ENCODE measurements at places on chromosomes 1 and 21.

GRCh38 chr1:170388489-170388888, 143.5 kb upstream of the GORAB start:
- DNase-seq, result no peak

DNA sequence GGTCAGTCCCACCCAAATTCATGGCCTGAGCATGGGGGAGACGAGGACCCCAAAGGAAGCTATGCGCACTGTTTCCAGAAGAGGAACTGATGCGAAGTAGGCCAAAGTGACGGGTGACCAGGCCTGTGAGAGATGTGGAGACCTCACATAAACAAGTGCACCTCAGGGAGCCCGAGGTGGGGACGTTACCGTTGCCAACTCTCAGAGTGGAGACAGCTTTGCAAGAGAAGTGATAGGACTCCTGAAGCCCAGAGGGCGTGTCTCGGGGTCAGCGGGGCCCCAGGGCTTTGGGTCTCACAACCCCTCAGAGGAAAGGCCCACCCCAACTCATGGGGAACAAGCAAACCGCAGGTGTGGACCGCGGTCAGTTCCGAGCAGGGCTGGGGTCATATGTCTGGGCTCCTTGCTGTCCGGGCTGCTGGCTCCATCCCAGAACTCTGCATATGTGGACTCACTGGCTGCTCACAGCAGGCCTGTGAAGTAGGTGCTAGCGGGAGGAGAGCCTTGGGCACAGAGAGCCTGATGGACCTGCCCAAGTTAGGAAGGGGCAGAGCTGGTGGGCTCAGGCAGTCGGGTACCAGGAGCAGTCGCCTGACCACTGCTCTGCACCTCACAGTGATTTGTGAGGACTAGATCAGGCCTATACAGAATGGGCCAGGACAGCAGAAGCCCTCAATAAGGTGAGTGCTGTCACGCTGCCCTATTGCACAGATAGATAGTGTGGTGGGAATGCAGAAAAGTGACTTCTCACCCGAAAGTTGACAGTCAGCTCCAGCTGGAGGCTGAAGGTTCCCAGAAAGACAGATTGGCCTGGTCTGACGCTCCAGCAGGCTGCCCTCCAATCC, 26.2 kb downstream of the STUM start:
- no peak for DNase-seq

DNA sequence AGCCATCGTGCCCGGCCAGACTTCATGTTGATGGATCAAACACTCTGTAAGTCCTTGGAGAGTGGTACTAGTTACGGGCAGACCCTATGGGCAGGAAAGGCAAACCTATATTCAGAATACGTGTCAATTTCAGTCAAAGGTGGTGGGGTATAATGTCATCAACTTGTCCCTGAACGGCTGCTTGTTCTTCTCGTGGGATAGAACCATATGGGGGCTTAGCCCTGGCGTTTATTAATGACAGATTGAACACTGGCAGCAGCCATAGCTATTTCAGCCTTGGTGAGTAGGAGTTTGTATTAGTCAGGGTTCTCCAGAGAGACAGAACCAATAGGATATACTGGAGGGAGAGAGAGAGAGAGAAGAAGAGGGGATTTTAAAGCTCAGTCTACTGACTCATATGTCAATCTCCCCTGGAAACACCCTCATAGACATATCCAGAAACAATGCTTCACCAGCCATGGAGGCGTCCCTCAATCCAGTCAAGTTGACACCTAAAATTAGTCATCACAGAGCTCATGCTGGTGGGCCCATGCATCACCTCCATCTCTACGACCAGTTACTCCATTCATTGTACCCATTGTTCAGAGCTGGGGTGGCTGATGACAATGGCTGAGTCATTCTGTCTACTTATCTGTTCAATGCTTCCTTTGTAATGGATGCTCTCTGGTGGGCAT, 16.1 kb upstream of the AQP10 start:
- DNase-seq, result no peak

DNA sequence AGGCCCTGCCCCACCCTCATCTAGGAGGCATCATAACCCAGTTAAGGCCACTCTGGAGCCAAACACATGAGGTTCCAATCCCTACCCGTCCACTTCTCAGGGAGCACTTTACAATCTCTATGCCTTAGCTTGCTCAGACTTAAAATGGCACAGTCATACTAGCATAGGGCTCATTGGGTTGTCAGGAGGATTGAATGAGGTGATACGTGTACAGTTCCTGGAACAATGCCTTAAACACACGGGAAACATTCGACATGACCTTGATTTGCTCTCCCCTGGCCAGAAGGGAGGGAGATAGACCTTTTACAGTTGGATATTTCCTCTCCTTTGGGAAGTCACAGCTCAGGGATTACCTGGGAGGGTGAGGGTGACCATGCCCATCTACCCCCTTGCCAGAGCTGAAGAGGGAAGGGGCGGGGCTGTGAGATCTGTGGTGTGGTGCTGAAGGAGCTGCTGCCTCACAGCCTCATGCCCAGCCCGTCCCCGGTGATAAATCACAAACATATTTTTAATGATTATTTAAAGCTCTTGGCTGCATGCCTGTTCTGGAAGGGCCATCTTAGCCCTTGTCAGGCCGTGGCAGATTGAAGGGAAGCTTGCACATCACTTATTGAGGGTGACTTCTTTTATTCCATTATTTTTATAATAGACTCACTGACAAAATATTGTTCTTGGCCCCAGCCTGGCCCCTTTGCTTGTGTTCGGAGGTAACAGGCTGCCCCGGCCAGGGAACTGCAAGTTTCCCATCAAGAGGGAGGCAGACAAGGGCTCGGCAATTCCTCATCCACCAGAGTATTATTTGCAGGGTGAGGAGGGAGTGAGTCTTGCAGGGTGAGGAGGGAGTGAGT, 83.4 kb downstream of the FOXD2 start:
- DNase-seq, result no peak

GRCh38 chr21:33560965-33561364, 18.1 kb downstream of the SON start:
- no peak for DNase-seq

- DNase-seq, result no peak
These were observed 958 bp downstream of the LYPLAL1 start for GRCh38 chr1:219174460-219175211.

DNA sequence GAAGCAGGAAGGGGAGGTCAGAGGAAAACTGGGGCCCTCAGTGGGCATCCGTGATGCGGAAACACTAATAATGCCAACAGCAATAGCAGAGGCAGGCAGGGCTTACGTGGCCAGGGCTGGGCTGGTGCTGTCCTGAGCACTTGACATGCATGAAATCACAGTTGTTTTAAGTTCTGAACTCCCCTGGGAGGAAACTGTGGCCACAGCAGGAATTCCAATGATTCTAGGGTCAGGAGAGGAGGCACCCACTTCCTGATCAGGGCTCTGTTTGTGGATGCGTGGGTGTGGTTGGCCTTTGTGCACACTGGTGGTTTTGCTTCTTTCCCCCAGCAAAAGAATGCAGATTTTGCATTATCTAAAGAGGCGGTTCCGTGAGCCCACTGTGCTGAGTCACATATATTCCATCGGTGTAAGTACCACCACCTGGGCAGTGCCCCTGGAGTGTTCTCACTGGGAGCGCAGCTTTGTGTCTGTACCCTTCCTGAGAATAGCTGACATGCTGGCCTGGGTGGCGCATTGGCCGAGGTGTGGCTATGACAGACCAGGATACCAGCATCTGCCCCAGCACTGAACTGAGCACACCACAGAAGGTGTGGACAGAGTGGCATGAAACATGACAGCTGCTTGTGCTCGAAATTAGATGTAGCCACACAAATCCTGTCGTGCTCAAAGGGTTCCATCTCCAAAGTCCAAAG, 71.0 kb downstream of the PDE9A start:
- DNase-seq, result peak; percentile 89

DNA sequence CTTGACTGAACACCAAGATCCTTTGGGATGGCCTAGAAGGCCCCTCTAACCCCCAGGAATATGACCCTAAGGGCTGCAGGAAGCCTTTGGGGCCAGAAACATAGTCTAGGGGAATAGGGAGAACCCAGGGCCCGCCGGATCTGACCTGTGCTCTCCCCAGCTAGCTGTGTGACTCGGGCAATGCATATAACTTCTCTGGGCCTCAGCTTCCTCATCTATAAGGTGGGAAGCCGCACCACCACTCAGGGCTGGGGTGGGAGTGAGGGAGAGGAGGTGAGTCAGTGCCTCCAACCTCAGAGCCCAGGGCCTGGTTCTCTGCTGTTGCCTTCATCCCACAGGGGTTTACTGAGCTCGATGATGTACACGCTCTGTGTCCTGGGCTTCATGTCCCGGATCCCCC, 434.4 kb downstream of the PTPRU start:
- no peak for DNase-seq

- no peak for DNase-seq
These were observed 522 bp downstream of the TMEM59 start for GRCh38 chr1:54052431-54052933.

- DNase-seq, result peak; percentile 61
These were observed 3.2 kb upstream of the NPL start for GRCh38 chr1:182786223-182786994.

DNA sequence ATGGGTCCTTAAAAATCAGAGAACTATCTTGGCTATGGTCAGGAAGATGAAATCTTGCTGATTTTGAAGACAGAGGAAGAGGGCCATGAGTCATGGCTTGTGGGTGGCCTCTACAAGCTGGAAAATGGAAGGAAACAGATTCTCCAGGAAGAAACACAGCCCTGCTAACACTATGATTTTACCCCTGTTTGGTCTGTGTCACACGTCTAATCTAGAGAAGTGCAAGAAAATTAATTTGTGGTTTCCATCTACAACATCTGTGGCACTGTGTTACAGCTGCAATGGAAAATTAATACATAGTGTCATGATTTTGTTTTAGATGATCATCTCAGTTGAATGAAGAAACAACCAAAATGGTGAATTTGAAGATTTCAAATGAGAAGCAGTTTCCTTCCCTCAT, 288.7 kb upstream of the NRIP1 start:
- no peak for DNase-seq

DNA sequence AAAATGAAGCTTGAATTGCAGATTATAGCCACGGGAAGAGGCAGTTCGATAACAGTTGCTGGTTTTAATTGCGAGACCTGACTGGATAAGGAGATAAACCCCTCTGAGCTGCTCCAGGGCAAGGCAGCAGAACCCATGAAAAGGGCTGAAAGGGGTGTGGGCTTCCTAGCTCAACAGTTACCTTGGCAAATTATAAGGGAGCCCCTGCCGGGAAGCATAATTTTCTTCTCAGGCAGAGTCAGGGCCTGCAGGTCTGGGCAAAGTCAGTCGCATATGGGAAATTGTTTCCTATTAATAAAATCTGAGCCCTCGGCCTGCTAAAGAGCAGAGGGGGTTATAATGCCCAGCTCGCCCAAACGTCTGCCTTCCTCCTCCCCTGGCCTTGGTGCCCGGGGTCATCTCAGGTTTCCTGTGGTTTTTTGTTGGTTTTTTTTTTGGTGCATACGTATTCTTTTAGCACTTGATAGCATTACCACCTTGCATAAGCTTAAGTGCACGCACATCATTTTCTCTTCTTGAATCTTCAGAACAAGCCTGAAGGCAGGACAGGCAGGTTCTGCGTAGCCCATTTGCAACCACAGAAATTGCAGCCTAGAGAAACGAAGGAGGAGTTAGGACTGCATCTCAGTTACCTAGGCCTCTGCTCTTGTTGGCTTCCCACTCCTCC, 33.9 kb upstream of the SELENON start:
- DNase-seq, result no peak

GRCh38 chr1:245453541-245453940, 298.8 kb downstream of the KIF26B start:
- DNase-seq, result no peak

GRCh38 chr1:23615423-23615822, 56.1 kb upstream of the ID3 start:
- DNase-seq, result no peak

- DNase-seq, result no peak
These were observed 107.3 kb downstream of the HMGB4 start for GRCh38 chr1:33971018-33971710.

- DNase-seq, result peak; percentile 51
These were observed 37.5 kb downstream of the ZNF281 start for GRCh38 chr1:200372095-200372884.

DNA sequence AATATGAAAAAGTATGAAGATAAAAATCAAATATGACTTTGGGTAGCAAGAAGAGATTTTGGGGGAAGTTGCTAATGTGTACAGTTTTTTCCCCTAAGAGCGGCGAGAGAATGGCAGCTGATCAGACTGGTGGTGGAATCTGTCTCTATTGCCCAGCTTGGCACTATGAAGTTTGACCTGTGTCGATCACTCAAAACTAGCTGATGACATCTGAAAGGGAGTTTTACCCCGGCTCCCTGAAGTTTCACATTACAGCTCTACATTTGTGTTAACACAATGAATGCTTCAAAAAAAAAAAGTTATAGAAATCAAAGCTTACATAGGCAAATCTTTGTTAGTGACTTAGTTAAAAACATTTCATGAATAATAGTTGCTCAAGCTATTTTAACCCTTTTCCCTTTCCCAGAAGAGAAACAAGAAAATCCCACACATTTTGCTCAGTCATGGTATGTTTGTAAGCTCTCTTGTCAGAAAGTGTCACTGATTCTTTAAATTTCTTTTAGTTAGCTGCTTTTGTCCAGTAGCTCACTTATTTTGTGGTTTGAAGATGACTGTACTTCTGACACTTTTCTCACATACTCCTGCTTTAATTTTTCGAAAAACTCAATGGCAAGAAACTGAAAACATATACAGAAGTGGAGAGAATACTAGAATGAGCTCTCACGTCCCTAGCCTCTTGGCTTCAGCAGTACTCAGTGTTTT, 41.3 kb downstream of the DYRK1A start:
- no peak for DNase-seq

GRCh38 chr1:179925922-179926849, 28.4 kb upstream of the CEP350 start:
- DNase-seq, result no peak

- no peak for DNase-seq
These were observed 632.0 kb downstream of the SMYD3 start for GRCh38 chr1:245874942-245875580.

- no peak for DNase-seq
These were observed 909 bp upstream of the APP start for GRCh38 chr21:26171258-26172100.

GRCh38 chr1:199297174-199297573, 658.3 kb downstream of the PTPRC start:
- no peak for DNase-seq

- no peak for DNase-seq
These were observed 1371.8 kb upstream of the PRMT6 start for GRCh38 chr1:105684714-105685113.

DNA sequence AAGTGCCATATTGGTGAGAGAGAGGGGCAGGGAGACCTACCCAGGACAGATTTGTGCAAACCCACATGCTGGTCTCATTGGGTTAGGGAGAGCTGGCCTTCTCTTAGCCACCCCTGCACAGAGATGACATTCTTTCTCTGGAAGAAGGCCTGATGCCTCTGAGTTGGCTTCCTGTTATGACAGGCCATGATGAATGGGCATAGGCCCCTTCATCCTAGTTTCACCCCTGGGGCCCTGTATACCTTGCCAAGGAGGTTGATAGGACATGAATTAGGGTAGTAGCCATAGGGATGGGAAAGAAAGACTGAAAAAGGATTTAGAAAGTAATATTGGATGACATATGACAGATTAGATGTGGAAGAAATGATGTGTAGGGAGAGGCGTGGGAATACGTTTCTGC, 46.6 kb downstream of the TENT5C start:
- DNase-seq, result no peak

- DNase-seq, result no peak
These were observed 10.7 kb upstream of the PTBP2 start for GRCh38 chr1:96710708-96711477.

GRCh38 chr1:228292609-228292911, 84.7 kb downstream of the OBSCN start:
- DNase-seq, result no peak

All from HCT116 (cell line).